HCT116 (cell line): ENCODE measurements at places on chromosomes 1 and 21.

GRCh38 chr1:58648842-58649241, 51.0 kb downstream of the MYSM1 start:
- DNase-seq, result no peak

DNA sequence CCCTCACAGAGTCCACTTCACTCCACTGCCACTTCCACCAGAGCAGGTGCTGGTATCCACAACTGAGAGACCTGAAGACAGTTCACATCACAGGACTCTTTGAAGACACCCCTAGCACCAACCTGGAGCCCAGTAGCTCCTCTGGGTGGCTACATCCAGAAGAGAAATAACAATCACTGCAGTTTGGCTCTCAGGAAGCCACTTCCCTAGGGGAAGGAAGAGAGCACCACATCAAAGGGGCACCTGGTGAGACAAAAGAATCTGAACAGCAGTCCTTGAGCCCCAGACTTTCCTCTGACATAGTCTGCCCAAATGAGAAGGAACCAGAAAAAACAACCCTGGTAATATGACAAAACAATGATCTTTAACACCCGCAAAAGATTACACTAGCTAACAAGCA, 113.2 kb downstream of the TENT5C start:
- no peak for DNase-seq

GRCh38 chr1:84103197-84103992, 40.7 kb upstream of the PRKACB start:
- DNase-seq, result peak; percentile 51

GRCh38 chr1:15189692-15190370, 36.3 kb downstream of the TMEM51 start:
- DNase-seq, result no peak

DNA sequence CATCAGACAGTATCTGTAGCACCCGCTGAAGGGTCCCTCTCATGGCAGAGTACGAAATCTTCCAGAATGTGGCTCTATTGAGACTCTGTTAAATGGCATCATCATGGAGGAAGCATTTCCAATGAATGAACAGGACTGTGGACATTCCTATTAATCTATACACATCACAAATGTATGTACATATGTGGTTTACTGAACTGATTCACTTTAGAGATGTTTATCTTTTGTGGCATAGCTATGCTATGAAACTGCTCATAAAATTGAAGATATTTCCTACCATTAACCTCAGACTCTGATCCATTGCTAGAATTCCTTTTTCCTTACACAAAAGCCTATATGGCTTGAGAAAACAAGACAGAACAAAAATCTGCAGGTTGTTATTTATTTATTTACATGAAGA, 259.6 kb upstream of the RRP15 start:
- DNase-seq, result no peak

- no peak for DNase-seq
Observed at GRCh38 chr1:212060632-212061472, 25.3 kb downstream of the DTL start.

GRCh38 chr1:205030896-205031295, 12.1 kb upstream of the CNTN2 start:
- no peak for DNase-seq

DNA sequence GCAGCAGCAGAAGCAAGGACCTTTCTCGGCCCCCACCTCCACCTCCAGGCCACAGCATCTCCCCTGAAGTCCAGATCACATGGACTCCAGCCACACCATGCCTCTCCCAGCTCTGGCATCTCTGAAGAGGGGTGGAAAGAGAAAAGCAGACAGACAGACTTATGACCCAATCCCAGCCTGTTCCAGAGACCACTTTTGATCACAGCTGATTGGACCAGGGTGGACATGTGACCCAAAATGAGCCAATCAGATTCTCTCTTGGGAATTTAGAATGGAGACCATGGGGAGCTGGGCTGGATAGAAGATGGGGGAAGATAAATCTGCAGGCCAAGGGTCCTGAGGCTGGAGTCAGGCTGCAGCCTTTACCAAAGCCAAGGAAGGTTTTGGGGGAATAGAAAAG, 16.4 kb downstream of the HTR1D start:
- no peak for DNase-seq

- DNase-seq, result no peak
Observed at GRCh38 chr1:202192770-202193613, 607 bp upstream of the LGR6 start.

- no peak for DNase-seq
Observed at GRCh38 chr1:240242601-240243144, 151.0 kb downstream of the FMN2 start.
